ENCODE measurements at places on chromosomes 3 and 15.

DNA sequence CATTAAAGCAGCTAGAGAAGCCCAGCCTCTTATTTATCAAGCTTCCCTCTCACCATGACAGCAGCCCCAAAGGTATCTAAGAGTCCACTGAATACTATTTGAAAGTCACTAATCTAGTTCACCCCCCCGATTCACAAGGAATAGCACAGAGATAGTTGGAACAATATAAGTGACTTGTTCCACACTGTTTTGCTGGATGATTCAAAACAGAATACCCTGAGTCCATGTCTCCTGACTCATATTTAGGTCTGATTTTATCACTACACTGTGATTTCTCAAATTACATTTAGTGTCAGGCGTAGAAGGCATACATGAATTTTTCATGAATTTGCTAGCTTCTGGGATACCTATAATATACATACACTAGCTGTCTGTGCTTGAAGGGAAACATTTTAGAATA lies 18.7 kb upstream of the EOGT start:
- DNase-seq, result no peak

DNA sequence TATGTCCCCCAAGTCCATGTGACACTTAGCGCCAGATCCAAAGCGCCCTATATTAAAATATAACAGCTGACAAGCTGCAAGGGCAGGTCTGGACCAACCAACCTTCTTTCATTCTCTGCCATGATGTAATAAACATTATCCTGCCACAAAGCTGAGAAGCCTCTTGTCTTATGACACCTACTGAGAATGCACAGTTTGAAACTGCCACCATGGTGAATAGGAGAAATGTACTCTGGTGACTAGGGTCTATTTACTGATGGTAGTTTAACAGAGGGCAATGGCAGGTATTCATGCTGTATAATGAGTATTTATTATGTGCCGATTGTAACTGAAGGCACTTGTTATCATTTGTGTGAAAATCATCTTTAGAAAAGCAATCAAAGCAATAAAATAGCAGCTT lies 634.0 kb downstream of the OTOL1 start:
- no peak for DNase-seq

GRCh38 chr3:55669133-55669532 lies 182.0 kb upstream of the WNT5A start:
- DNase-seq, result no peak

GRCh38 chr3:195583831-195584542 lies at the start of gene APOD:
Gene APOD, minus strand, starts transcription at chr3:195583940. Its CDS starts 4,479 bp downstream, at chr3:195579461.
- no peak for DNase-seq

DNA sequence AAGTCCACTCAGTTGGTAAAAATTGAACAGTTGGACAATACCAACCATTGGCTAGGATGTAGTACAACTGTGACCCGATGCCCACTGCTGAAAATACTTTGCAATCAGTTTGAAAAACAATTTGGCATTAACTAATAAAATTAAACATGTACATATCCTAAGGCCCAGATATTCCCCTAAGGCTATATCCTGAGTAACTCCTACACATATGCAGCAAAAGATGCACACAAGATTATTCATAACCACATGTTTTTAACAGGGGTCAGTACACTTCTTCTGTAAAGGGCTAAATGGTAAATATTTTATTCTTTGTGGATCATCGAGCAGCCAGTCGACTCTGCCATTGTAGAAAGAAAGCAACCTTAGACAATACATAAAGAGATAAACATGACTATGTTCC lies 116.3 kb downstream of the MEX3B start:
- no peak for DNase-seq

GRCh38 chr15:34160735-34161134 lies 49.2 kb downstream of the KATNBL1 start:
- DNase-seq, result no peak

DNA sequence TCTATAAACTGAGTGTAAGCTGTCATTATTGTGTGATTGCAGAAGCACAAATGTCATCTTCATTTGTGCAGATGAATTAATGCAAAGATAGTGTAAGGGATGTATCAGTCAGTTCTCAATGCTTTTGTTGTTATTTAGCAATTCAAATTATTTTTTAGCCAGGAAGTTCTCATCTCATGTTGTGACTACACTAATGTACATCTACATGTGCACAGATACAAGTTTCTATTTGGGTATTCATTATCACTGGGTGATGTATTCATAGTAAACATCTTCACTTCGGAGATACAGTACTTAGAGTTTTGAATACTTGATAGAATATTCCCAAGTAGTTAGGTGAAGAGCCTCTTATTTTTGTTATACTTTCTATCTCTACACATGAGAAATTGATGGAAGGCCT lies 11.1 kb downstream of the EIF2A start:
- DNase-seq, result no peak

- DNase-seq, result no peak
These were observed 30.5 kb upstream of the DCP1A start for GRCh38 chr3:53377794-53378193.

- no peak for DNase-seq
These were observed 731 bp downstream of the ZNF710 start for GRCh38 chr15:90001683-90002427.

GRCh38 chr3:4848176-4848825 lies 130.9 kb upstream of the BHLHE40 start:
- DNase-seq, result no peak

DNA sequence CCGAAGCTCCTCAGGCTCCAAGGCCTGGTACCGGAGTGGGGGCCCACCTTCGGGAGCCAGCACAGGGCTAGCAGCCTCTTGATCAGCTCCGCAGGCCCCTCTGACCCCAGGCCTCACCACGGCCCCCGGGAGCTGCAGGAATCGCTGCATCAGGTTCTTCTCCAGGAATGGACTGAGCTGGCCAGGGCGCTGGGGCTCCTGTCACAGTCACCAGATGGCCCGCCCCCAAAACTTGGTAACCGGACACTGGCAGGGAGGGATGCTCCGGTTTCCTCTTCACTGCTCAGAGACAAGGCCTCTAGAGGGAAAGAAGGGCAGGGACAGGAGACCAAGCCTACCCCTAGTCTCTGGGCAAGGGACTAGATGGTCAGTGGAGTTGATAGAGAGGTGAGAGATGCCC lies 9.9 kb downstream of the AP3B2 start:
- no peak for DNase-seq

- no peak for DNase-seq
These were observed 2.5 kb upstream of the HACD2 start for GRCh38 chr3:123587401-123587800.

GRCh38 chr3:72947715-72948490 lies 48.7 kb upstream of the PPP4R2 start:
- DNase-seq, result no peak

- no peak for DNase-seq
These were observed 12.5 kb downstream of the SLC6A6 start for GRCh38 chr3:14414846-14415464.

DNA sequence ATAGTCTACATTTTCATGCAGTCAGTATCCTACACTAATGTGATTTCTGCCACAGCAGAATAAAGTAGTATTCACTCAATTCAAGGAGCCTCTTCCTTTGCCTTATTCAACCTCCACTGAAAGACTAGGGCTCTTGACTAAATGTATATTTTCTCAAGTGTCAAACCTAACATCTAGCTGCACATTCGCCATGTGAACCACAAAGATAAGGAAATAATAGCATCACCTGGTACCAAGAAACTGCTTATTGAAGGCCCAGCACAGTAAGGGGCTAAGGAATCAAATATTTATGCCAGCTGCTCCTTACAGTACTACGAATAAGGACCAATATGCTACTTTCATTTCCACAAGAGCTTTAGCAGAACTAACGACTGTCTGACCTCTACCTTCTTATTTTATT lies 1.3 kb downstream of the SRP14 start:
- DNase-seq, result no peak

DNA sequence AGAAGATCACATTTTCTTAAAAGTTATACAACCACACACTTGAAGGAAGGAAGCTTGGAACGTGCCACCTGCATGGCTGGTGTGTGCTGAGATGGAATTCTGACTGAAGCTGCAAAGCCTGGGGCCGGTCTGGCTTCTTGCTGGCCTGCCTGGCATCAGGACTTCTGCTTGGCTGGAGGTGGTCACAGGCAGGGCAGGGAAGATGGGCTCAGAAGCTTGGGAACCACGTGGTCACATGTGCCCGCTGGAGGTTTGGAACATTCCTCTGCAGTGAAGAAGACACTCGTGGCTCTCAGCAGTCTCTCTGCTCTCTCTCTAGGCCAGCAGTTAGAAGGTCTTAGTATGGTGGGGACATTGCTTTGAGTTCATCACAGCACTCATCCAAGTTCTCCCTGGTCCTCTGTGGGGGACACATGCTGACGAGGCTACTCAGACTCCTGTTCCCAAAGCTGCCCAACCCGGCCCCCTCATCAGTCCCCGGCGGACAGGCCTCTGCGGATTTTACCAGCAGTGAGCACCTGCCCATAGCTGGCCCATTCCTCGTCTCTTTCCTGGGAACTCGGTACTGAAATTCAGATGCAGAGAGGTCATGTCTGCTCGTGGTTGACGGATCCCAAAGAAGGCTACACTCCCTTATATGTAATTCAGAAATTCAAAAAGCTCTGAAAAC lies 229.0 kb downstream of the ADAMTS17 start:
- DNase-seq, result no peak

- no peak for DNase-seq
These were observed 726 bp upstream of the PROK2 start for GRCh38 chr3:71785532-71786216.

- no peak for DNase-seq
These were observed 208.7 kb upstream of the CDIN1 start for GRCh38 chr15:36370731-36371112.

- no peak for DNase-seq
These were observed 46.3 kb downstream of the ARHGAP31 start for GRCh38 chr3:119340446-119340845.

DNA sequence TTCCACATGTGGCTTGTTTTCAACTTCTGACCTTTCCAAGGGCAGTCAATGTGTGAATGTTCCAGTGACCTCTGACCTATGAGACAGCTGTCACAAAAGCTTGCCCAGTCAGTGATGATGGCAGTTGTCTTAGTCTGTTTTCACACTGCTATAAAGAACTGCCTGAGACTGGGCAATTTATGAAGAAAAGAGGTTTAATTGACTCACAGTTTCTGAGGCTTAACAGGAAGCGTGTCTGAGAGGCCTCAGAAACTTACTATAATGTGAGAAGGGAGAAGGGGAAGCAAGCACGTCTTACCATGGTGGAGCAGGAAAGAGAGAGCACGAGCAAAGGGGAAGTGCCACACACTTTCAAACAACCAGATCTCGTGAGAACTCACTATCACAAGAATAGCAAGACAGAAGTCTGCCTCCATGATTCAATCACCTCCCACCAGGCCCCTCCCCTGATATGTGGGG lies 95.6 kb downstream of the ECT2 start:
- no peak for DNase-seq

DNA sequence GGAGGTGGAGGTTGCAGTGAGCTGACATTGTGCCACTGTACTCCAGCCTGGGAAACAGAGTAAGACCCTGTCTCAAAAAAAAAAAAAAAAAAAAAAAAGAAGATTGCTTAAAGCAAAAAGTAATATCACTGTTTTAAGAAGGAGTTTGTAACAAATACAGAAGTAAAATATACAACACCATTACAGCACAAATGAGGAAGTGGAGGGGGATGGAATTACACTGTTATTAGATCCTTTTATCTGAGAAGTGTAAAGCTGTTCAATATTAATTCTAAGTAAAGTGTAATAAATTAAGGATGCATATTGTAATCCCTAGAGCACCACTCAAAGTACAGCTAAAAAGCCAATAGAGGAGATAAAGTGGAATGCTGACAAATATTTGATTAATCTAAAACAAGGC lies 47.0 kb upstream of the SNRPA1 start:
- DNase-seq, result no peak

DNA sequence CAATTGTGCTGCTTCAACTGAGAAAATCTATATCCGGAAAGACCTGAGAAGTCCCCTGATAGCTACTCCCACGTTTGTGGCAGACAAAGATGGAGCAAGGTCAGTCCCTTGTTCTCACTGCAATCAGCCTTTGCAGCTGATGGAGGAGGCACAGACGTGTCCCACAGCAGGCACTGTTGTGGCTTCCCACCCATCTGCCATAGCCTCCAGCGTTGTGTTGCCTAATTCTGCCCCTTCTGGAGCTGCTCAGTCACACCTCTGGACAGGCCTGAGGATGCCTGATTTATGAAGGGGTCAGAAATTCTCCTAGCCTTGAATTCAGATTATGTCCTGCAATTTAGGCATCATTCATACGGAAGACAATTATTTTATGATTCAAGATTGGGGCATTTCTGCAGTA lies 41.9 kb downstream of the MRPS25 start:
- no peak for DNase-seq

DNA sequence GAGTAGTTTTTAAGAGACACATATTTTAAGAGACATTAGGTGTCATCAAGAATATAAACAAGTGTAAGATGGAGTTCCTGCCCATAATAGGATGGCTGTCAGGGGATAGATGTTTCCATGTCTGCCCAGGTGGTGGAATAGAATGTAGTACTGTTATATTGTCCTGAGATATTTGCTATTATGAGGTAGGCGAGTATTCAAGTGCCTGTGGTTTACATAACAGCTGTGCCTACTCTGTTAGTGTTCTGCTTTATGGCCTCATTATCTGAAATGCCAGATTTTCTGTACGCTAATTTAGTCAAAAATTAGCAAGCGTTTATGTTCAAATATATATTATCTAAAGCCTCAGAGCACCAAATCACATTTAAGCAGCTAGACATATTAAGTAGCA lies 360.2 kb upstream of the ROPN1 start:
- DNase-seq, result no peak

All from NCI-H2107 (cell line).